ENCODE measurements at places on chromosomes 11 and 22. TPM values are rescaled to one million over a fixed set of nuclear protein-coding genes. Genes with fewer than 3 reads are reported as not detected.

- no peak overlapping the region for H3K27ac ChIP-seq
- H3K4me3 ChIP-seq: no peak overlapping the region
- no peak for DNase-seq
- no peaks in the 10 kb centered on the region for H3K4me1 ChIP-seq
Observed at GRCh38 chr11:79150320-79150719, 290.5 kb downstream of the TENM4 start.

- H3K36me3 ChIP-seq: no peaks in the 10 kb centered on the region
- DNase-seq: no peak
- no peaks in the 10 kb centered on the region for H3K4me1 ChIP-seq
- H3K27me3 ChIP-seq: peaks cover 25% of the 10 kb centered on the region
Observed at GRCh38 chr22:19663821-19664355, 50.4 kb upstream of the SEPTIN5 start.

DNA sequence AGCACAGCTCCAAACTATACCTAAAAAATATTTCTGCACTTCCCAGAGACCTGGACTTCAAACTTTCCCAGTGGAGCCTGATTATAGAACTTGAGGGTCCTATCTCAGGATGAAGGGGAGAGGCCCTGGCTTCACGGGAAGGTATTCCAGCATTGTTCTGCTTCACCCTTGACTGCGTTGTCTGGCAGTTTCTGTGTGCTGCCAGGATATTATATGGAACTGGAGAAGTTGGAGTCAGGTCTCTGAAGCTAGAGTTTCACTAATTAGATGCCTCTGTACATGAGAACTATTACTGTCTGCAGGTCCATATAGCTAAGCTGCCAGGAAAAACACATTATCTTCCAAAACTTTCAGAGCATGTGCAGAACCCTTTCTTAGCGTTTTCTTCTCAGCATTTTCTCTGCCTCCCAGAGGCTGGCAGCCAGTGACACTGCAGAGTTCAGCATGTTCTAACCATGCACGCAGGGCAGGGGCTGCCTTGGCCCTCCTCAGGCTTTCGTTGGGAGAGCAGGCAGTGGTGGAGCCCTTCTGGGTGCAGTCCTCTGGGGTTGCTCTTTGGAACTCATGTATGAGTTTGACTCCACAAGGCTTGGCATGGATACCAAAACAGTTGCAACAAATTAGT is 99.3 kb downstream of the CWC15 start:
- no peak for DNase-seq
- H3K36me3 ChIP-seq: peaks cover 21% of the 10 kb centered on the region
- H3K4me3 ChIP-seq: no peak overlapping the region
- peaks cover 9% of the 10 kb centered on the region for H3K4me1 ChIP-seq
- no peak overlapping the region for H3K27ac ChIP-seq
- H3K27me3 ChIP-seq: no peaks in the 10 kb centered on the region

DNA sequence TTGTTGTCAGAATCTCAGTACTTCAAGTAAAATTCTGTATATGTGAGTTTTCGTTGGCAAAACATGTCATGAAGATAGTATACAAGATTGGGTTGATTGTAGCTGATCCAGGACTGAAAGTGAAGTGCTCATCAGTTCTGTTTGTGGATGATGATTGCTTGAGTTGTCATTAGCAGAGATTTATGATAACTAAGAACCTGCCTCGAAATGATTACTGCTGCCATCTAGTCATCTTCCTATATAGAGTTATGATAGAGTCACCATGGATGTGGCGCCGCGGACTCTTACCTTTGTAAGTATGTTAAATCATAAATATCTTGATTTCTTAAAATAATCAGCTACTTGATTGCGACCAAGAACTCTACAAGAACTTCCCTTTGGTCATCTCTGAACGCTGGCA is 27.9 kb upstream of the MYO18B start:
- no peaks in the 10 kb centered on the region for H3K4me1 ChIP-seq
- no peak overlapping the region for H3K27ac ChIP-seq
- no peak overlapping the region for H3K4me3 ChIP-seq
- H3K27me3 ChIP-seq: no peaks in the 10 kb centered on the region

DNA sequence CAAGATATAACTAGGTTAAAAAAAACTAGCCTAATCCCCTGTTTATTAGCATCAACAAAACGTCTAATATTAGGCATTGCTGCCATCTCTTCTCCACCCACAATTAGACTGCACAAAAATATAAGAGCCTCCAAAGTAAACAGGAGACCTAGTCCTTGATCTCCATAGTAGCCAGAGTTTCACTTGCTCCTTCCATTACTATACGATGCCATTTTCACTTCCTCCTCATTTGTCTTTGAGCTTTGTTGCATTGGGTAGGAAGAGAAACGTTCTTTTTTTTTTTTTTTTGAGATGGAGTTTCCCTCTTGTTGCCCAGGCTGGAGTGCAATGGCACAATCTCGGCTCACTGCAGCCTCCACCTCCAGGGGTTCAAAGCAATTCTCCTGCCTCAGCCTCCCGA is 42.3 kb upstream of the RDX start:
- H3K4me1 ChIP-seq: peaks cover 36% of the 10 kb centered on the region
- no peak overlapping the region for H3K27ac ChIP-seq
- H3K4me3 ChIP-seq: no peak overlapping the region
- H3K36me3 ChIP-seq: peaks cover 23% of the 10 kb centered on the region
- DNase-seq: no peak

The OR4A16 gene
- total RNA-seq: not detected

The GPHA2 gene
- not detected for total RNA-seq

DNA sequence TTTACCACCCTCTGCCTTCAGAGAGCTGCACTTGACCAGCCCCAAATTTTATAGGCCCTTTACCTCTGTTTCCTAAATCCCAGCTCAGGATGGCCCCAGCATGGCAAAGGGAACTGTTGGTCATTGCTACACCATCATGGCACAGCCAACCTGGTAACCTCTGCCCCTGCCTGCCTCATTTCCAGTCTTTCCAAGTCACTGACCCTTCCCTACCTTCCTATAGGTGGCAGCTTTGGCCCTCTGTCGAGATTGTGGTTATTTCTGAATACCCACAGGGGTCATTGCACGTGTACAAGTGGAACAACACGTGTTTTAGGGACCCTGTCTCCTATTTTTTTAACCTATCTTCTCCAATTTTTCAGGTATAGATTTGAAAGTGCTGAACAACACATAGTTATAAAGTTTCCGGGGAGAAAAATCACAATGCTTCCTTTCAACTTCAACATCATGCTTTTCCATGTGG is 2.8 kb downstream of the GALNT18 start:
- peaks cover 22% of the 10 kb centered on the region for H3K4me1 ChIP-seq
- H3K27me3 ChIP-seq: no peaks in the 10 kb centered on the region
- DNase-seq: peak; percentile 20
- peak overlapping the region; percentile 17 for H3K27ac ChIP-seq

DNA sequence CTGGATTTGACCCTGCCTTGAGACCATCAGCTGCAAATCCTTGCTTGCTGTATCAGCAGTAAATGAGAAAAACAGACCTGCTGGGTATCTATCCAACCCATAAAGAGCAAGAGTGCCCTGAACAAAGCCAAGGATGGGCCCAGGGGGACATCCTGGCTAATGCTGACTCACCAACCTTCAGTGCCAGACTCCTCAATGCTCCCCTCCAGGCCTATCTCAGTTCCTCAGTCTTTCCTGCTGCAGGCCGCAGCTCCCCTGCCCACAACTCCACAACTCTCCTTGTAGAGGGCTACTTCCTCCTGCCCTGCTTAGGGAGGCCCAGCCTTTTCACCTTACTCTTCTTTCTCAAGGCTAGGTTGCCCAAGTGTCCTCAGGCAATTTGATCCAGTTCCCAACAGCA is 2.6 kb downstream of the LAMTOR1 start:
- no peaks in the 10 kb centered on the region for H3K27me3 ChIP-seq
- peak overlapping the region; percentile 71 for H3K27ac ChIP-seq
- H3K36me3 ChIP-seq: peaks cover 36% of the 10 kb centered on the region
- H3K4me1 ChIP-seq: peaks cover 20% of the 10 kb centered on the region

GRCh38 chr11:86150847-86151173 is 81.9 kb upstream of the PICALM start:
- no peaks in the 10 kb centered on the region for H3K36me3 ChIP-seq
- peak overlapping the region; percentile 23 for H3K4me3 ChIP-seq
- H3K27me3 ChIP-seq: no peaks in the 10 kb centered on the region
- H3K4me1 ChIP-seq: peaks cover 57% of the 10 kb centered on the region
- no peak for DNase-seq

DNA sequence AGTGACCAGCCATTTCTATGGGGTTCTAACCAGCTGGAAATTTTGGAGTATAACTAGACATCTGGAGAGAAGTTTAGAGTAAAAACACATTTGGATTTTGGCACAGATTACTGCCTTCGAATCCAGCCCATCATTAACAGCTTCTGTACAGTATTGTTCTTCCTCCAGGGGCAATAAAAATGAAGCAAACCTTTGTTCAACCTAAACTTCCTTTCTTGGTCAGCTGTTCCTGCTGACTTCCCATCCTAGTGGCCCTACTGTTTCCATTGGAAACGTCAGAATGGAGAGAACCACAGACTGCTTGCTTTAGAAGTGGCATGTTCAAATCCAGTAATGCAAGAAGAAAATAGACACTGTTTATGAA is 203.7 kb upstream of the MTMR2 start:
- no peak overlapping the region for H3K27ac ChIP-seq
- H3K36me3 ChIP-seq: no peaks in the 10 kb centered on the region
- DNase-seq: no peak
- no peak overlapping the region for H3K4me3 ChIP-seq
- H3K4me1 ChIP-seq: peaks cover 5% of the 10 kb centered on the region

DNA sequence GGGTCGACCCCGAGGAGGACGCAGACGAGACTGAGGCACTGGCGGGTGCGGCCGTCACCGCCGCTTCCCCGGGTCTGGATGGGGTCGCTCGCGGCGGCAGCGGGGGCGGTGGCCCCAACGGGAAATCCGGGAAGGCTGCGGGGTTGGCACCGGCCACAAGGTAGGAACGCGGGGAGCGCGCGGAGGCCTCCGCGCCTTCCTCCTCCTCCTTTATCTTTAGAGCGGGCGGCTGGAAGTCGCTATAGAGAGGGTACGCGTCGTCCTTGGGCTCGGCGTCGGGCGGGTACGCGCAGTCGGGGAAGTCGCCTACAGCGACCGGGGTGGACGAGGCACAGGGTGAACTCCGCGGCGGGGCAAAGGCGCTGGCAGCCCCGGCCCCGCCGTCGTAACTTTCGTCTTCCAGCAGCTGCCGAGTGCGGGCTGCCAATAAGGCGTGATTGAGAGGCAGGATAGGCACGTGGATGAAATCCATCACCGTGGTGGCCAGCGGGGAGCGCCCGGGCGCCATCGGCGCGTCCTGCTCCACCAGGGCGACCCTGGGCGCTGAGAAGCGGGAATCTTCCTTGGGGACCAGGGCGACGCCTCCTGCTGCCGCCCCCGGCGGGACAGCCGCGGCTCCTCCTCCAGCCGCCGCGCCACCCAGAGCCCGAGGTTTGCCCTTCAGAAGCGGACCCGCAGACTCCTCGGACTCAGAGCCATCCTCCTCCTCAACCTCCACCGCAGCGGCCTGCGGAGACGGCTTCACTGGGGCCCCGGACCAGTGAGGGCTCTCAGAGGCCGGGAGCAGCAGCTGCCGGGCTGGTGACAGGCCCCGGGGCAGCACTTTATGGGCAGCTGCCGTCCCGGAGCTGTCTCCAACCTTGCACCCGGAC is 1.7 kb downstream of the PGR start:
- peaks cover 11% of the 10 kb centered on the region for H3K27me3 ChIP-seq
- no peak for DNase-seq
- H3K36me3 ChIP-seq: no peaks in the 10 kb centered on the region
- H3K4me3 ChIP-seq: peak overlapping the region; percentile 49
- no peak overlapping the region for H3K27ac ChIP-seq
- H3K4me1 ChIP-seq: no peaks in the 10 kb centered on the region
